ENCODE measurements at places on chromosomes 4 and X. TPM values are rescaled to one million over a fixed set of nuclear protein-coding genes. Genes with fewer than 3 reads are reported as not detected.

The N4BP2 gene
- total RNA-seq = 7.7 TPM

DNA sequence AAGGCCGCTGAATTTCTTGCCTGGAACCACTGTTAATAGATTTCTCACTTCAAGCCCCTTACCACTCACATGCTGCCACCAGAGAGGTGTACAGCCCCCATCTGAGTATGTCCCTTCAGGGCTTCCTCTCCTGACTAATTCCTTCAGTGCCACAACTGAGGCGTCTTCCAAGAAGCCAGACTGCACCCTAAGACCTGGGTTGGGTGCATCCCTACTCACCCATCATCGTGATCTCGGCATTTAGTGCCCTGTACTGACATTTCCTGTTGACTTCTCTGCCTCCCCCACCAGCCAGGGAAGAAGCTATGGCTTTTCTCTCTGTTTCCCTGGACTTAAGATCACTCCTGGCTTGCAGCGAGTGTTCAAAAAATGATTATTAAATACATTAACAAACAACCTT is 40.4 kb upstream of the MAP3K15 start:
- no peak for DNase-seq

The BMPR1B gene
- 7.8 TPM for total RNA-seq

The COL4A5 gene
- 211 TPM for total RNA-seq

GRCh38 chr4:11344916-11345315 is 83.8 kb downstream of the HS3ST1 start:
- no peak for DNase-seq
